ENCODE measurements at places on chromosomes 11 and 22.

- DNase-seq, result no peak
Measured at GRCh38 chr11:46159680-46160079, 38.4 kb upstream of the PHF21A start.

DNA sequence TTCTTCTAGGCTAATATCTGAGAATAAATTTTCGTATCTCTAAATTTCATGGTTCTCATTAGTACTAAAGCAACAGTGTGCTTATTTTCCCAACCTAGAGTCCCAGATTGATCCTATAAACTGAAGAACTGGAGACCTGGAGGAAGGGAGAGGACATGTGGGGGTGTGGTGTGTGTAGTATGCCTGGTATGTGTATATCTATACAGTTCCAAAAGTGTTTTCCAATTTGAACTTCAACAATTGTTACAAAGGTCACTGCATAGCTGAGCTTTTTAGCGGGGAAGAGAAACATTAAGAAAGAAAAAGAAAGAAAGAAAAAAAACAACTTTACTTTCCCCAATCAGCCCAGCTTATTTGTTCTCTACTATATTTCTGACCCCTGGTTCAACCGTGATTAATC lies 152.1 kb downstream of the SOX6 start:
- DNase-seq, result no peak

DNA sequence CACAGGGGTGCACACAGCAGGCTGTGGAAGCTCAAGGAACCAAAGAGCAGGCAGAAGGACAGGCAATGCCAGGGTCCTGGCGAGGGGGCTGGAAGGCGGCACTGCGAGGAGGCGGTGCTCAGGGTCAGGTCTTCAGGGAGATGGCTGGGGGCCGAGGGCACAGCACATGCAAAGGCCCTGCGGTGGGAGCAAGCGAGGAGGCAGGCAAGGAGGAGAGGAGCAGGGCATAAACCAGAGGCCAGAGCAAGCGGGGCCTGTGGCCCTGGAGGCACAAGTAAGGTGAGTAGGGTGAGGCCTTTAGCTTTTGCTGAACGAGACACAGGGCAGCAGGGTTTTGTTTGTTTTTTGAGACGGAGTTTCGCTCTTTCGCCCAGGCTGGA lies 126.9 kb downstream of the ARHGAP8 start:
- no peak for DNase-seq

DNA sequence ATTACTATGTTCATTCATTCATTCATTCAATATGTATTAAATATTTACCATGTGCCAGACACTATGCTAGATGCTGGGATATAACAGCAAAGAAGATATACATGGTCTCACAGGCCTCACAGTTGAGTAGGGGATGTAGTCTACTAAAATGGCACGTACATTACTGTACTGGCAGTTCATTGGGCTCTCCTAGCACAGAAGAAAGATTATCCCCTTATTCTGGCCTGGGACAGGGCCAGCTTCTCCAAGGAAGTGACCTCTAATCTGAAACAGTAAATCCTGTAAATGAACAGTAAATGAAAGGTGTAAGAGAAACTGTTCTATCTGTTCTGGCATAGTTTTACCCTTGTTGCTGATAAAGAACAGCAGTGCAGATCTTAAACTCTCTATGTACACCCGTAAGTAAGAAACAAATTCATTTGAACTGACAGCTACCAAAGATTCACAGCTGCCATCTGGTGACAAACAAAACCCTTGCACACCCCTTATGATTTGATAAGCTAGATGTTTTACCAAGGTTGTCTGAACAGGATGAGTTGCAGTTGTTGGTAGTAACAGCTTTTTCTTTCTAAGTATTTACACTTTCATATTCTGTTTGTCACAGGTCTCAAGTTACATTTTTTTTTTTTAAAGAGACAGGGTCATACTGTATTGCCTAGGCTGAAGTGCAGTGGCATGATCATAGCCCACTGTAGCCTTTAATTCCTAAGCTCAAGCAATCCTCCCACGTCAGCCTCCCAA lies 263.1 kb downstream of the TMEM135 start:
- DNase-seq, result no peak

DNA sequence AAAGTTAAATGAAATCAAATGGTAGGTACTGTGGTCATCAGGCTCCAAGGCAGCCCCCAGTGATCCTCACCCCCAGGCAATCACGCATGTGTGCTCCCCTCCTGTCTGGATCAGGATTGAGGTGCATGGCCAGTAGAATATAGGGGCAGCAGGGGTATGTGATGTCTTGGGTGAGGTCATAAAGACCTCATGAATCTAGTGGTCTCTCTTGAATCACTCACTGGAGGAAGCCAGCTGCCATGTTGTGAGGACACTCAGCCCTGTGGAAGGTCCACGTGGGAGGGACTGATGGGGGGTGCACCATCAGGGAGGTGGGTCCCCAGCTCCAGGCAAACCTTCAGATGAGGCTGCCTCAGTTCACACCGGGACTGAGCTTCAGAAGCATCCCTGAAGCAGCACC lies 6.8 kb upstream of the IL17REL start:
- no peak for DNase-seq

DNA sequence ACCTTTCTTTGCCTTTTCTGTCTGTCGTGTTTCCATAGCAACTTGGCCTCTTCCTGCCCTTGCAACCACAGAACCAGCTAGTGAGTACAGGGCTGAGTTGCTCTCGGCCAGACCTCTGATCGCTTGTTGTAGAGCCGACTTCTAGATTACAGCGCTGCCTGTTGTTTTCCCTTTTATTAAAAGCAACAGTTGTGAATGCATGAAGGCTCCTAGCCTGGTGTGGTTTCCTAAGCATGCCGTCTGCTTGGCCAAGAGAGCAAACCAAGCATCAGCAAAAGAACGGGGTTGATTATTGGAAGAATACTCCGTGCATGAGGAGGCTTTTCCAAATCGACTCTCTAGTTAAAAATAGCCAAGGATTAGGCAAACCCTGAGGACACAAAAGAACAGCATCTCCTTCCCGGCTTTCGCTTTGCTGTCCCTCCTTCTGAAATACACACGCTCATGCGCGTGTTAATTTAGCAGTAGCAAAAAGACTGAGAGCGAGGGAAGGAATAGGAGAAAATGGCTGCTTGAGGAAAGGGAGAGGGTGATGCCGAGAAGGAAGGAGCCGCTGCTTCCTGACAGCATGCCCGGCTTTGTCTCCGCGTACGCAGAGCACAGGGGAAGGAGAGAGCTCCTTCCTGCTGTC lies 71.5 kb upstream of the TTC12 start:
- DNase-seq, result peak; percentile 50

GRCh38 chr11:67255864-67256263 lies 10.4 kb upstream of the GRK2 start:
- DNase-seq, result no peak

GRCh38 chr11:61950035-61950547 lies at the start of gene BEST1:
Gene BEST1 (plus strand): TSS chr11:61950351. CDS start chr11:61951807, 1,456 bp downstream.
- peak; percentile 54 for DNase-seq

DNA sequence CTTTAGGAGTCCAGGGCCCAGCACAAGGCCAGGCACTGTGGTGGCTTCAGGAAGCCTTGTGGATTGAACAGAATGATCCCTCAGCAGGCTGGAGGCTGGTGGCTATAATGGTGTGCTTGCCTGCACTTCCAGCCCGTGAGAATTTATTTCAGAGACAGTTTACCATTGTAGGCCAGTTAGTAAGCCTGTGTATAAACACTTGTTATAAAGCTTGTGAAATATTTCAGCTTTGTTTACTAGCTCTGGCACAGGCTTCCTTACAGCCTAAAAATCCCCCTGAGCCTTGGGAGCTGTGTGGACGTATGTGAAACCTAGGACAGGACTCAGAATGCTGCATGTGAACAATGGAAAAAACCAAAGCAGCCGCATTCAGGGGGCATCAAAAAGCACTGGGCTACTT lies 26.6 kb upstream of the ACER3 start:
- no peak for DNase-seq

DNA sequence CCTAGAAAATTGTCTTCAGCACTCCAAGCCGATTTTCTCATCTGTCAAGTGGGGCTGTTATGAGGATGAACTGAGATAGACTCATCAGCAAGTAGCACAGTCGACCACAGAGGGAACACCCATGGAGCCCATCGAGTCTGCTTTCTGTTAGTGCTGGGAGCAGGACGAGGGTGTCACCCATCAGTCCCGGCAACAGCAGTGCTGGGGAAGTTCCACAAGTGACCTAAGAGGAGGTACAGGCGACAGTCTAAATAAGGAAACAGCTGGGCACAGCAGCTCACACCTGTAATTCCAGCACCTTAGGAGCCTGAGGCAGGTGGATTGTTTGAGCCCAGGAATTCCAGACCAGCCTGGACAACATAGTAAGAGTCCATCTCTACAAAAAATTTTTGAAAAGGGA lies 9.7 kb downstream of the RTL6 start:
- no peak for DNase-seq

GRCh38 chr22:39493759-39494158 lies 8.3 kb upstream of the MIEF1 start:
- DNase-seq, result no peak

- DNase-seq, result no peak
Measured at GRCh38 chr11:126592496-126593410, 237.3 kb downstream of the ST3GAL4 start.
